ENCODE measurements at places on chromosomes 12 and 14. TPM values are rescaled to one million over a fixed set of nuclear protein-coding genes. Genes with fewer than 3 reads are reported as not detected.

TMEM119 gene
- total RNA-seq, result 10.3 TPM

POLE2 gene
- total RNA-seq, result 1.2 TPM

PRB2 gene
- total RNA-seq, result 0.39 TPM

NCAPD2 gene
- 25.9 TPM for total RNA-seq

DNA sequence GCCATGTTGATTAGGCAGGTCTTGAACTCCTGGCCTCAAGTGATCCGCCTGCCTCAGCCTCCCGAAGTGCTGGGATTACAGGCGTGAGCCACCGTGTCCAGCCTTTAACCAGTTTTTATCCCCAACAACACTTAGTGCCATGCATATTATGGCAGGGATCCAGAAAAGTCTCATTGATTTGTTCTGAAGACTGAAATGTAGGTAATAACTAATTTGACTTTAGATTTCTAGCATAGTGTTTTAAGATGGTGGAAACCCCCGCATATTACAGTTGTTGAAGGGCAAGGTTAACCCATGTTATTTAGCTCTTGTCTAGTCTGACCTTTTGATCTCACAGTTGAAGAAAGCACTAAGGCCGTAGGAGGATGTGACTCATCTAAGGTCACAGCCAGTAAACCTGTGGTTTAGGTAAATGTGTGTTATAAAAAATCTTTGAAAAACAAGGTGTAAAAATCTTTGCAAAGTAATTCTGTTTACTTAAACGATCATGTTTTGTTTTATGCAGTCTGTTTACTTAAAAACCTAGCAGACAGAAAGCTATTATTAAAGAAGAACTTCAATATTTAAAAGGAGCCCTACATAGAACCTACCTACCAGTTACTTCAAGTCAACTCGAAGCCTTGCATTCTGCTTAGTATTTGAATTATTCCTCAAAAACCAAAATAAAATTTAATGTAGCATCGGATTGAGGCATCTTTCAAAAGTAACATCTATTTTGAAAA is 24.8 kb downstream of the BICDL1 start:
- DNase-seq, result no peak

DNA sequence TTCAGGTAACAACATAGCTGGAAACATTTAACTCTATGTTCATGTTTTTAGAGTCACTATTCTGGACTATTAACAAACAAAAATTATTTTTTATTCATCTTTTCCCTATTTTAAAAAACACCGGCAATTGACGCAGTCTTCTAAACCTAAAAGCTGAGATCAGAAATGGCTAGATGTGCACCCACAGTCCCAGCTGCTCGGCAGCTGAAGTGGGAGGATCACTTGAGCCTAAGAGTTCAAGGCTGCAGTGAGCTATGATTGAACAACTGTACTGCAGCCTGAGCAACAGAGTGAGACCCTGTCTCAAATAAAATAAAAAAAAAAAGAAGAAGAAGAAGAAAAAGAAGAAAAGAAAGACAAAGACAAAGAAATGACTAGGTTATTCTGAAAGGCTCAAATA is 64.5 kb downstream of the PAX9 start:
- DNase-seq, result no peak

DNA sequence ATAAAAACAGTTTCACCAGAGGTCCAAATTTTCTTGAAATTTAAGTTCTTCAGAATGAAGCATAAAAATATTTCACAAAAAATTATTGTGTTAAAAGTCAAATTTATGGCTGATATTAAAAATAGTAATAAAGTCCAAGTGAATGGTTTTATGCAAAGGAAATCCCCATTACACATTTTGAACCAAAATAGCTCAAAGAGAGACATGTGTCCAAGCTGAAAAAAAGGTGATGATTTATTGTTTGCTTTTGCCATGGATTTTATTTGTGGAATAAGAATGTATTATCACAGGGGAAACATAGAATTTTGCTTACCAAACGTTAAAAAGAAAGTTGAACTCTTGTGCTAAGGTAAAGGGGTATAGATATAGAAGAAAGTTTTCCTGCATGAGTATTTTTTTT is 4.6 kb downstream of the FOXG1 start:
- no peak for DNase-seq

- no peak for DNase-seq
Observed at GRCh38 chr14:55914771-55915170, 203.4 kb upstream of the PELI2 start.

- no peak for DNase-seq
Observed at GRCh38 chr14:98186140-98186539, 1085.9 kb downstream of the BCL11B start.

- DNase-seq, result no peak
Observed at GRCh38 chr12:47164724-47165439, 85.1 kb upstream of the AMIGO2 start.

DNA sequence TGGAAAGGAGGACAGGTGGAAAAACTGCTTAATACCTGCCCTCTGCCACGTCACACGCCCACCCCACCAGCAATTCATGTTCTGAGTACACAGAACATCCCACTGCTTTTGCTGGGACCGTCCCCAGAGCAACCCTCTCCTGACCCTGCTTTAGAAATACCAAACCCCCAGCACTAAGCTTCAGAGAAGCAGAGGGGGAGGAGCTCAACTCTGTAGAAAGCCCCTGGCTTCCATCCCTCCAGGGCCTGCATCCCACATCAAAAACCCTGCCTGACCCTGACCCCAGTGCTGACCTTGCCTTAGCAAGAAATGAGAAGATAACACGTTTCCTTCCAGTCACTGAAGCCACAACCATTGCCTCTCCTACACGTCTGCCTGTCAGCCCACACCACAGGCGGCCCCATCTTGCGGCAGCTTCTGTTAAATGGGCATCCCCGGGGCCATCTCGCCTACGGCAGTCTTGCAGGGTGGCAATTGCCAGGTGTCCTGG is 19.7 kb downstream of the VDR start:
- DNase-seq, result no peak
